ENCODE measurements at places on chromosomes 5 and 9.

DNA sequence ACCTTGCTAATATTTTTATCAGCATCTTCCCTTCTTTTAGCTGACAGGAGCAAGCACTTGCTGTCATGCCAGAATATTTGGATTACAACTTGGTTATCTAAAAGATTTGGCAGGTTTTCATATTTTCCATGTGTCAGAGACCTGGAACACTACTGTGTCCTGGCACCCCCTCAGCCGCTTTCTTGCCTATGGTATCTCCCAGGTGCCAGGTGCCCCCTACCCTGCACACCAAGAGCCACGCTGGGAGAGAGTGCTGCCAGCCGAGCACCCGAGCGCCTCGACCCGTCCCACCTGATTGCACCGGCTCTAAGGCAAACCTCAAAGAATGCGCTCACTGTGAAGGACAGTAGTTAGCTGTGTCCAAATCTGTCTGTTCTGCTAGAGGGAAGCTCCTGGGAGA is 84.8 kb downstream of the GTF3C4 start:
- DNase-seq: no peak

GRCh38 chr9:37038943-37039464 is 4.9 kb upstream of the PAX5 start:
- no peak for DNase-seq

GRCh38 chr9:137552022-137552768 is 516 bp downstream of the MRPL41 start:
- DNase-seq: no peak

DNA sequence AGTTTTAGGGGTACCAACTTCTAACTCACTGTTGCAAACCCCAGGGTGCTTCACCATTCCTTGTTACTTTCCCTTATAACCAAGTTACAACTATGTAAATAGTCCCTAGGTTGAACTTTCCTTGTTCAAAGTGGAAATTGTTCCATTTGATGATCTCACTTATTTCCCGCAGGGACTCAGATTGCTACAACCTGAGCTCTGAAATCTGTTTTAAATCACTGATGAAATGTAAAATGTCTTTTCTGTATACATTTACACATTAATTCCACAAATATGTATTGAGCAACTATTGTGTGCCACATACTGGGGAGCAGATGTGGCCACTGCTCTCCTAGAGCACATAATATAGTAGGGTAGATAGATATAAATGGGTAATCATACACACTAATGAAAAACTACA is 69.1 kb upstream of the TARS1 start:
- DNase-seq: no peak

DNA sequence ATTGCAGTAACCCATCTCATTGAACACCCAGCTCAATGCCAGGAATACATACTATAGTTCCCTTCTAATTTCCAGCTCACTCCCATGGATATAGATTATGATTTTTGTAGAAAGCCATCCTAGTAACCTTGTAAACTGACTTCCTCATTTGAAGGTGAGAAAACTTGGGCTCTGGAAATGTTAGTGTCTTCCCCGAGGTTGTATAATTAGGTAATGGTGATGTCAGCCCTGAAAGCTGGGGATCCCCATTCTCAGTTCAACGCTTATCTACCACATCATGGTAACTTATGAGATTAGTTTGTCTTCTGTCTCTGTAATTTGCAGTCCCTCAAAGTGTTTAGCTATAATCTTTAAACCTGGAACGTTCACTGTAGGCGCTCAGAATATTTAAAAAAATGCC is 34.6 kb upstream of the PTCH1 start:
- DNase-seq: no peak

- no peak for DNase-seq
Measured at GRCh38 chr5:6950860-6951259, 237.6 kb downstream of the TENT4A start.

GRCh38 chr9:61668846-61669245 is 479.0 kb downstream of the SPATA31A7 start:
- peak; percentile 18 for DNase-seq

GRCh38 chr5:148808864-148809642 is 17.4 kb upstream of the ADRB2 start:
- DNase-seq: no peak

GRCh38 chr5:6886866-6887265 is 173.6 kb downstream of the TENT4A start:
- DNase-seq: no peak

DNA sequence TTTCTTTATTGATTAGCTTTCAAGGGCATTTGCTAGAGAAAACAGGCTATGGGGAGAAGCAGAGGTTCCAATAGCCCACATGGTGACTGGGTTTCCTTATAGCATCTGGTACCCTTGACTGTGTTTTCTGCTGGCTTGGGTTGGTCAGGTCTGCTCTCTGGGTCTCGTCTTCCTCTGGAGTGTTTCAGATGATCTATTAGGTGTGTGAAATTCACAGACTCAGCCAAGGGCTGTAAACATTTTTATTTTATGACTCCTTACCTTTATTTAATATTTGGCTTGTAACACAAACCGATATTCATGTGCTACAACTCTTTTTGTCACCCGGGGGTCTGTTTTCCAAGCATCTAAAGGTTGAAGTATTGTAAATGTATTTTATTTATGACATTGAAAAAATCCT is 338.9 kb downstream of the GADD45G start:
- no peak for DNase-seq

DNA sequence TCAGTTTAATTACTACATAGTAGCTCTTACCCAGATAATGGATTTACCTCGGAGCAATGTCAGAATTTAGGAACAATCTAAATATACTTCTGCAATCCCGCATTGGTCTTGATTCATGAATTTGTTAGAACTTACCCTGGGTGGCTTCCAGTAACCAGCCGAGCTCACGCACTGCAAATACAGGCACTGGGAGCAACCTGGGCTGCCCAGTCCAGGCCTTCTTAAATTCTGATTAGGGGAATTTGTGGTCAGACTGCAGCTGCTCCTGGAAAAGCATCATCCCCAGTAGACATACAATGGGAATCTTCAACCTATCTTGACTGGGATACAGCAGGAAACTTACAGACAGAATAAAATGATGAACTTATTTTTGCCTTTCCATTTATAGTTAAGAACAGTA is 270.3 kb downstream of the SPOCK1 start:
- no peak for DNase-seq

- no peak for DNase-seq
Measured at GRCh38 chr9:99299211-99300102, 77.4 kb downstream of the SEC61B start.

GRCh38 chr5:150120617-150121447 is 34.5 kb upstream of the CSF1R start:
- peak; percentile 45 for DNase-seq

DNA sequence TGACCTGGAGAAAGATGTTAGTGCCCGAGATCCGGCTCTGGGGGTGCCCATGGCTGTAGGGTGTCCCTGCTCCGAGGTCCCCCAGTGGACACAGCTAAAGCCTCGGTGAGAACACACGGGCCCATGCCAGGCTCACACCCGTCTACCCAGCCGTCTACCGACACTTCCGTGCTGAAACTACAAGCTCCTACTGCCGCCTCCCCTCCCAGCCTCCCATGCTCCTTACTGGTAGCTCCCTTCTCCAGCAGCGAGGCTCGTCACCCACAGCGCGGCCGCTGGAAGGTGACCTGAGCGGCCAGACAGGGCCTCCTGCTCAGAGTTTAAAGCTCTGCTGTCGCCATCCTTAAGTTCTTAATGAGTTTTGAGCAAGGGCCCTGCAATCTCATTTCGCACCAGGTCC is 33.2 kb upstream of the CLPTM1L start:
- DNase-seq: no peak

GRCh38 chr5:115375893-115376292 is 79.4 kb upstream of the CCDC112 start:
- no peak for DNase-seq

DNA sequence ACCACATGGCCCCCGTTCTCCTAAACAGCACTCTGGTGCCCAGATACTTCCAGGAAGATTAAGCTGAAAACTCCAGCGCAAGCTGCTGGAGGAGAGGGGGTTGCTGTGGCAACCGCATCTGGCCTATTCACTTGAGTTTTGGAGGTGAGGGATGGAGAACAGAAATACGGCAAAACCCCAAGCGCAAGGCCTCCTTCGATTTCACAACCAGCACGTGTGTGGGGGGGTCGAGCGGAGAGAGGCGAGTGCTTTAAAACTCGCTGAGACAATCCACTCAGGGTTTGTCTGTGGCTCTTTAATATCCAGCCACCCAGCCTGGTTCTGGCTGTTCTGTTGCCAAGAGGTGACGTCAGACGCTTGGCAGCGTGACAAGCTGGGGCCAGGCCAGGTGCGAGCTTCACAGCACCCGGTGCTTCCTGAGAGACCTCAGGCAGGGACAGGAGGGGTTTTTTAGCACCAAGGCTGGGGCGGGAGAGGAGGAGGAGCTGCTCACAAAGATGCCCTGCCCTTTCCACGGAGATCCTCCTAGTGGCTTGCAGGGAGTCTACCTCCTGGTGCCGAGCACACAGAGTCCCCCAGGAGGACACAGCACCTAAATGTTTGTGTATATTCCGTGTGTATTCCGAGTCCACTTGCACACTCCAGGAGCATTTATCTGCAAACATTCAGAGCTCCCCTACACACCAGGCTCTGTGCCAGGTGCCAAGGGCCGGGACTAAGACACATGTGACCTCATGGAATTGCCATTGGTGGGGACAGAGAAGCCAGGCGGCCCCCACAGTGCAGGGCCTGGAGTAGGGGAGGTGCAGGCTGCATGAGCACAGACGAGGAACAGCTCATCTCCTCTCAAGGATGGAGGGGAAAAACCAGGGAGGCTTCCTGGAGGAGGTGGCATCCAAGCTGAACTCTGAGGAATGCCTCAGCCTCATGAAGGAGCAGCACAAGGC is 194.6 kb downstream of the OLFM1 start:
- peak; percentile 69 for DNase-seq

DNA sequence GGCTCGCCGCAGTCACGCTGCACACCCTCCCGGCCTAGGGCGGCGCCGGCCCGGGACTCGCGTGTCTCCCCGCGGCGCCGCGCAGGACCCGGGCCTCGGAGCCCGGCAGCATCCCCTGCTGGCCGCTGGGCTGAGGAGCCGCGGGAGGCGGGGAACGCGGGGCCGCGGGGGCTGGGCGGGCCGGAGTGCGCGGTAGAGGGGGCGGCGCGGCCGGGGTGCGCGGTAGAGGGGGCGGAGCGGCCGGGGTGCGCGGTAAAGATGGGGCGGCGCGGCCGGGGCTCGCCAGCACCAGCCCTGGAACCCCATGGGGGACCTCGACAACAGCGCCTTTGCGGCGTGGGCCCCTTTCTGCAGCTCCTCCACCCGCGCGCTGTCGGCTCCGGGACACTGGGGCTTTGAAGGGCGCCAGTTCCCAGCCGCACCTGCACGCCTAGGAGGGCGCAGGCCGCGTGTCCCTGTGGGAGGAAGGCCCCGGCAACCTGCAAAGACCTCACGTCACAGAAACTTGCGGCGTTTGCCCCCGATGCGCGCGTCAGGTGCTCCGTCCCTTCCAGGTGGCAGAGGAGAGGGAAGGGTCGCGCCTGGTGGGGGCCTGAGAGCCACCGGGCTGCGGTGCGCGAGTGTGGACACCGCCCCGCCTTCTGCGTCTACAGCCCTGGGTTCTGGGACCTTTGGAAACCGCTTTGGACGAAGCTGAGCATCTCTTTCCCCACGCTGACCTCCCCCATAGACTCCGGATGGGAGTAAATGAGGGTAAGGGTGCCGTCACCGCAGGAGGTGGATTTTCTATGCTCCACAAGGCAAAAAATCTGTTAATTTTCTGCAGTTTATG is 49.6 kb downstream of the NSUN2 start:
- DNase-seq: no peak

DNA sequence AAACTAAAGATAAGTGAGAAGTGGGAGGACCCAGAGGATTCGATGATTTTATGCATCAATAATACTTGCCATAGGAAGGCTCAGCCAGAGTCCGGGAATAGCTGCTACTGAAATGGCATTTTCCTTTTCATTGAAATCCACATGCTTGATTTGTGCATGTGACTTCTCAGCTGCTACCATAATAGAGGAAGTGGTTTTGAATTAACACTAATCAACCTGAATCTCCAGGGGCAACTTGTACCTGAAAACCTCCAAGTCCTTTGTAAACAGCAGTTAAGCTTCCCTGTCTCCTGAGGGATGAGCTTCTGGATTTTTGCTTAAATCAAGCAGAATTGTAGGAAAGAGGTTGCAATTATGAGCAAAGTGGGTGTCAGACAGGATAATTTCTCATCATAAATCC is 124.9 kb downstream of the PPP2R2B start:
- no peak for DNase-seq

DNA sequence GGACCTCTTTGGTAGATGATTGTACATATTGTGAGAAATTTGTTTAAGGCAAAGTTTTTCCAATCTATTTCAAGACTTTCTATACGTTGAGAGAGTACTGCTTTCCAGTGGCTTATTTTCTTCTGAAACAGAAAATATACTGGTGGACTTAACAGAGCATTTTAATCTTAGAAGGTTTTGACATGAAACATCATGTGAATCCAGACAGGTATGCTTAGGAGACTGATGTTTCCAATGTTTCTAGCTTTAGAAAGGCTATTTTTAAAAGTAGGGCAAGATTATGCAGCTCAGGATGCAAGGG is 71.0 kb downstream of the PIK3R1 start:
- DNase-seq: no peak

DNA sequence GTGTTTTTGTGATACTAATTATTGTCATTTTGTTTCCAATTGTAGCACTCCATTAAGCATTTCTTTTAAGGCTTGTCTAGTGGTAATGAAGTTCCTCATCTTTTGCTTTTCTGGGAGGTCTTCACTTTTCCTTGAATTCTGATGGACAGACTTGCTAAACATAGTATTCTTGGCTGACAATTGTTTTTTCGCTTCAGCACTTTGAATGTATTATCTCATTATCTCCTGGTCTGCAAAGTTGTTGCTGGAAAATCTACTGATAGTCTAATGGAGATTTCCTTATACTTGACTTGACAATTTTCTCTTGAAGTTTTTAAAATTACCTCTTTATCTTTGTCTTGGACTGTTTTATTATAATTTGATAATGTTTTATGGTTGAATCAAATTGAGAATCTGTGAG is 147.5 kb downstream of the FAM174A start:
- DNase-seq: no peak

- no peak for DNase-seq
Measured at GRCh38 chr5:32230356-32231099, 56.4 kb upstream of the GOLPH3 start.

- peak; percentile 60 for DNase-seq
Measured at GRCh38 chr9:36135741-36136271, 727 bp upstream of the GLIPR2 start.

GRCh38 chr9:109918339-109919163 is 138.6 kb downstream of the PALM2AKAP2 start:
- no peak for DNase-seq

- no peak for DNase-seq
Measured at GRCh38 chr5:97266076-97266475, 83.0 kb upstream of the RIOK2 start.

- DNase-seq: no peak
Measured at GRCh38 chr9:22175972-22176545, 167.0 kb upstream of the CDKN2B start.

GRCh38 chr9:124248066-124248465 is 9.7 kb upstream of the NEK6 start:
- DNase-seq: peak; percentile 61

- DNase-seq: no peak
Measured at GRCh38 chr5:139701056-139701741, 53.0 kb downstream of the CXXC5 start.
